ENCODE measurements at places on chromosomes 11 and 22.

DNA sequence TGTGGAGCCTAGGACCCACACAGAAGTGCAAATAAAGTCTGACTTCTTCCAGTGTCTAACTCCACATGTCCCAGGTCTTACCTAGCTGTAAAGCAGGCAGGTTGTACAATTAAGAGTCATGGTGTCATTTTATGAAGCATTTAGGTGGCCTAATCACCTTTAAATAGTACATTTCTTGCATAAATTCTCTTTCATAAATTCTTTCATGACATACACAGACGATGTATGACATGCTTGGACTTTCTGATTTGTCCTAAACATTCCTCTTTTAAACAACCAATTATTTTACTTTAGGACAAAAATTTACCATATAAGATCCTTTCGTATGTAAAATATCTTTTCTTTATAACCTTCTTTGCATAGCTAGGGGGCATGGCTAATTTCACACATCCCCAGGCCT lies 31.3 kb downstream of the TSKU start:
- DNase-seq, result no peak

GRCh38 chr11:89536926-89537325 lies 45.8 kb upstream of the NOX4 start:
- DNase-seq, result no peak

- DNase-seq, result no peak
Measured at GRCh38 chr22:33073989-33074418, 15.8 kb upstream of the SYN3 start.

DNA sequence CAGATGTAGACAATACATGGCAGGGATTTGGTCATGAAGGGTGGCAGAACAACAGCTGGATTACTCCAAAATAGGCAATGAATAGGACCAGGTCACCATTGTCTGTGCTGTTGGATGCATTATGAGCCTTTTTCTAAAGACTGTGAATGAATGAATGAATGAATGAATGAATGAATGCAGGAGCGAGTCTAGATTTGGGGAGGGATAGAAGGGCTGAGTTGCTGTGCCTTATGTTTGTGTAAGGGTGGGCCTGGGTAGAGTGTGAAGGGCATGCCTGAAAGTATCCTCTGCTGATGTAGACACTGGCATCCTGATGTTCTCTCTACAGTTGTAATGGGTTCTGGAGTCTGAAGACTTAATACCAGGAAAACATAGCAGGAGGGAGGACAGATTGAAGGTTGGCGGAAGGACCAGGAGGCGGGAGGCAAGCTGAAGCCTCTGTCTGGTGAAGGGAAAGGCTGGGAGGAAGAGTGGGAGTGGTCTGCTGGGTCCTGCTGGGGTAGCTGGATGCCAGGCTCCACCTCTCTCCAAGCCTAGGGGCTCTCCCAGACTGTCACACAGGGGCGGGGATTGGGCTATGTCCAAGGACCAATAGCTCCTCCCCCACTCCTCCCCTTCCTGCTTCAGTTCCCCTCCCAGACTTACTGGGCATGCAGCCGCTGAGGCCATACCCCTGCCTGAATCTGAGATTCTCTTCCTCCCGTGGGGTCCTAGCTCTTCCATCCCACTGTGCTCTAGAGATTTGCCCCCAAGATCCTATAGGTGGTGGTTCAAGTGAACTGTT lies 4.8 kb downstream of the TRIM3 start:
- no peak for DNase-seq

GRCh38 chr11:118619444-118620197 lies 12.2 kb downstream of the PHLDB1 start:
- no peak for DNase-seq

- DNase-seq, result no peak
Measured at GRCh38 chr22:28051091-28051786, 132.2 kb upstream of the PITPNB start.

DNA sequence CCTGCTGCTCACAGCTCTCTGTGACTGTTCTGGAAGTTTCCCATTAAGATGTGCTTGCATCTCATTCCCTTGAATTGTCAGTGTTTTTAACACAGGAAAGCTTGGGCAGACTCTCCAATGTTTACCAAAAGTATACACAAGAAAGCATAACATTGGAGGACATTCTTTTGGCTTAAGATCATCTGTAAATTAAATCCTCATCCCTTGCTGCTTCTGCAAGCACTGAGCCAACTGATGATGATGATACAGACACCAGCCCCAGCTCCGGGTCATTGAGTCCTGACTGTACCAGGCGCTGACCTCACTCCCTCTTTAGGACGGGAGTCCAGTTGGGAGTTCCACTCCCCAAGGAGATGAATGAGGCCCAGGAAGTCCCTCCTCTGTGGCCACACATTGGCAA lies 23.8 kb downstream of the CD82 start:
- no peak for DNase-seq

- no peak for DNase-seq
Measured at GRCh38 chr22:45072322-45072903, 62.6 kb upstream of the PHF21B start.

- no peak for DNase-seq
Measured at GRCh38 chr11:94866936-94867795, 99.0 kb downstream of the AMOTL1 start.

- DNase-seq, result no peak
Measured at GRCh38 chr11:69559181-69559580, 77.7 kb downstream of the LINC01488 start.

DNA sequence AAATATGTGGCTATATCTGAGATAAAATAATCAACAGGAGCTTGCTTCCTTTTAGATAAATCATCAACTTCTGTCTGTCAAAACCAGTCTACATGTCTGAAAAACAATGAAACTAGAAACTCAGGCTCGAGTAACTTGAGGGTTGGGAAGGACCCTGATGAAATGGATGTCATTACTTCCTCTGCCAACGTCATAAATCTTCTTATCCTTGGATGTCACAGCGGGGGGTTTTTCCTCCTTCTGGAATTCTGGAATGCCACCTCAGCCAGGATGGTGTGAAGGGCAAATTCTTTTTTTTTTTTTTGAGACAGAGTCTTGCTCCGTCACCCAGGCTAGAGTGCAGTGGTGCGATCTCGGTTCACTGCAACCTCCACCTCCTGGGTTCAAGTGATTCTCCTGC lies 13.4 kb downstream of the LGR4 start:
- DNase-seq, result no peak

- no peak for DNase-seq
Measured at GRCh38 chr11:122367809-122368231, 251.8 kb upstream of the BLID start.

DNA sequence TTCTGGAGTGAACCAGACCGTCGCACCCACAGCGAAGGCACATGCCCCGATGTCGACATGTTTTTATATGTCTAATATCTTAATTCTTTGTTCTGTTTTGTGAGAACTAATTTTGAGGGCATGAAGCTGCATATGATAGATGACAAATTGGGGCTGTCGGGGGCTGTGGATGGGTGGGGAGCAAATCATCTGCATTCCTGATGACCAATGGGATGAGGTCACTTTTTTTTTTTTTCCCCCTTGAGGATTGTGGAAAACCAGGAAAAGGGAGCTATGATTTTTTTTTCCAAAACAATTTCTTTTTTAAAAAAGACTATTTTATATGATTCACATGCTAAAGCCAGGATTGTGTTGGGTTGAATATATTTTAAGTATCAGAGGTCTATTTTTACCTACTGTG lies 49.2 kb upstream of the OR4B1 start:
- DNase-seq, result no peak

DNA sequence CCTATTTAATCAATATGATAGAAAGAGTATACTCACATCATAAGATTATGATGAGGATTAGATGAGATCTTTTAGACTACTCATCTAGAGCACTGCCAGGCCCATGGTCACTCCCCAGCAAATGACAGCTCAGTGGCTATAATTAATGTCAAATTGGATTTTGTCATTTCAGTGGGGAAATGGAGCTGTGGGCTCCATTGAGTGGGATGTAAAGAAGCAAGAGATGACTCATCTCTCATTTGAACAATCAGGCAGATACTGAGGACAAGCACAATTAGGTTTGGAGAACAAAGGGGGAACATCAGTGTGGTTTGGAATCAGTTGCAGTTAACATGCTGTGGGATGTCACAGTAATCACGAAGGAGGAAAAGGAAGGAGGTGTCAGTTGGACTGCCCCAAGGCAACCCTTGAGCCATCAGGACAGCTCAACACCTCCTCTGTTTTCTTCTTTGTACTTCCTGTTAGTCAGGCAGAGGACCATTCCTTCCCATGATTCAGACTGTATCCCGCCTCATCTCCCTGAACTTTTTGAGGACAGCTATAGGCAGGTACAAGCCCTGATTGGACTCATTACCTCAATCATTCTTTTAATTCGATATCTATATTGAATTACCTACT lies 473.7 kb upstream of the ISX start:
- no peak for DNase-seq

DNA sequence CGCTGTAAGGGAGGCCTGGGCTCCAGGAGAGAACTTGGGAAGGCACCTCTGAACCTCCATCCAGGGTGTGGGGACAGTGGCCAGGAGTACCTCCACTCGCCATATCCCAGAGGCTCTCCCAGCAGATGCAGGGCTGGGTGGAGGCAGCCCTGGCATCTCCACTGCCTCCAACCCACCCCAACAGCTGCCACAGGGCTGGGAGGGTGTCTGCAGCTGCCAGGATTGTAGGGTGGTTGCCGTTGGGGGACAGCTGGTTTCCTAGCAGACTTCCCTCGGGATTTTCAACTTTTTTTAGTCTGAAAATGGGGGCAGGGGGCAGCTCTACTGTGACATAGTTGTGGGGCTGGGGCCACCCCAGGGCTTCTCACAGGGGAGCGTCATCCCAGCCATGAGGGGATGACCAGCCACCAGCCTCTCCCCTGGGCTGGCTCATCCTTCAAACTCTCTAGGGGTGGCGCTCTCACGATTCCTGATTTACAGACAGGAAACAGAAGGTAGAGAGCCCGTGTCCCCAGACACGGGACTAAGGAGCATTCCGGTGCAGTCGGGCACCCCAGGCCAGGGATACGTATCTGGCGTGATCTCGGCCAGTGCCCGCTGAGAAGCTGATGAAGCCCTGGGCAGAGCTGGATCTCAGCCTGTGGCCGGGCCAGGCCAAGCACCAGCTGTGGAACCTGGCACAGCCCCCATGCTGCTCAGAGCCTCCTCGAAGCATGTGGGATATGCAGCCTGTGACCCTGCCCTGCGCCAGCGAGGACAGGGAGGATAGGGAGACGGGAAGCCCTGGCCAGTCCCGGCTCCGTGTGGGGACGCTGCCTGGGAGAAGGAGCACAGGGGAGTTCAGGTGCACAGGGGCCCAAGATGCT lies 9.9 kb downstream of the PRR5 start:
- no peak for DNase-seq

- no peak for DNase-seq
Measured at GRCh38 chr11:11230802-11231562, 122.1 kb downstream of the CSNK2A3 start.

DNA sequence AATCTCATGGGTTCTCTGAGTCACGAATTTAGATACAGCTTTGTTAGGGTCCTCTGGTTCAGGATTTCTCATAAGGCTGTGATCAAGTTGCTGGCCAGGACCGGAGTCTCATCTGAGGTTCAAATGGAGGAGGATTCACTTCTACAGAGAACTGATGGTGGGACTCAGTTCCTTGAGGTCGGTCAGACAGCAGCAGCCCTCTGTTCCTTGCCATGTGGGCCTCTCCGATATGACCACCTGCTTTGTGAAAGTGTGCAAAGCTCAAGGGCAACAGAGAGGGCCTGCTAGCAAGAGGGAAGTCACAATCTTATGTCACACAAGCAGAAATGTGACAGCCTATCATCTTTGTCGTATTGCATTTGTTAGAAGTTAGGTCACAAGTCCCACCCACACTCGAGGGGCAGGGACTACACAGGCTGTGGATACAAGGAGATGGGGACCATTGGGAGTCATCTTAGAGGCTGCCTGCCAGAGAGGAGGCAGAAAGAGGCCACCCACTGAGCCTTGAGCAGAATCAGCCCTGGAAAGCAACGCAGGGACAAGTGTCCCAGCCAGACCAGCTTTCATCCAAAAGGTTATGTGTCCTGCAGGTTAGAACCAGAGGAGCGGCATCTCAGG lies 34.5 kb downstream of the RPUSD4 start:
- no peak for DNase-seq

DNA sequence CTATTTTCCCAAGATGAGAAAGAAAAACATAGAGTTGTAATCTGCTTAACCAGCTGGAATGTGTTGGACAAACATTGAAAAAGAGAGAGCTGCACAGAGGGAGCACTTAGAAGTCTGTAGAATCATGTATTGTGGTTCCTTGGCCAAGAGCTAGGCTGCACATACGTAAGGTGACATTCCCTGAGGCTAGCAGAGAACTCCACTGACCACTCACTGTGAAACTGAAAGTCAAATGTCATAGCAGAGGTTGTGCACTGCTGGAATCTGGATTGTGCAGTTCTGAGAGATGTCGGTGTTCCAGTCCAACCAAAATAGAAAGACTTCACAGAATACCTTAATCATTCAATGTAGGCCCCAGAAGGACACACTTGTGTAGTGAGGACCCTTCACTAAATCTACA lies 772.8 kb upstream of the RAG2 start:
- no peak for DNase-seq

GRCh38 chr22:26367402-26368245 lies 61.4 kb upstream of the ASPHD2 start:
- DNase-seq, result peak; percentile 41

GRCh38 chr11:127791844-127792243 lies 791.3 kb upstream of the KIRREL3 start:
- DNase-seq, result no peak

All from stimulated activated CD8-positive, alpha-beta memory T cell treated with anti-CD3 and anti-CD28 coated beads, Interleukin-15, amount 100 ng/mL, for 24 hours (primary cell).